Germinal center (tissue), 1 donor: ENCODE measurements at places on chromosomes 4 and X.
A peak's percentile ranks its signal among the peaks of the same experiment; 100 is the strongest.

- no peak for DNase-seq
Observed at GRCh38 chrX:68878977-68879645, 50.3 kb downstream of the EFNB1 start.

DNA sequence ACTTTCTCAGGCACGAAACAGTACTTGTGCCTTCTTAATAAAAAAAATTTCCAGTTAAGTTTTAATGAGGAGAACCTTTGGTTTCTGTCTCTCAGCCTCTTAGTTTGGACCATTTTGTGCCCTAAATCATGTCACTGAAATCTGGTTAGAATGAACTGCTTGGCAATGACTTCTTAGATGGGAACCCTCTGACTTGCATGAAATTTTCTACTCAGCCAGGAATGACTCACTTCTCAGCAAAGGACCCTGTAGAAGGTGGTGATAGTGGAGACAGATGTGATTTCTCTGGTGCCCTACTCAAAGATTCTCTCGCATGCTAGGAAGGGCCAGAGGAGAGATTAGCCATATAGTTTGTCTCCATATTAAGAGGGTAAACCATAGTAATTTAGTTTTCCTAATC is 50.5 kb downstream of the RASL11B start:
- no peak for DNase-seq

DNA sequence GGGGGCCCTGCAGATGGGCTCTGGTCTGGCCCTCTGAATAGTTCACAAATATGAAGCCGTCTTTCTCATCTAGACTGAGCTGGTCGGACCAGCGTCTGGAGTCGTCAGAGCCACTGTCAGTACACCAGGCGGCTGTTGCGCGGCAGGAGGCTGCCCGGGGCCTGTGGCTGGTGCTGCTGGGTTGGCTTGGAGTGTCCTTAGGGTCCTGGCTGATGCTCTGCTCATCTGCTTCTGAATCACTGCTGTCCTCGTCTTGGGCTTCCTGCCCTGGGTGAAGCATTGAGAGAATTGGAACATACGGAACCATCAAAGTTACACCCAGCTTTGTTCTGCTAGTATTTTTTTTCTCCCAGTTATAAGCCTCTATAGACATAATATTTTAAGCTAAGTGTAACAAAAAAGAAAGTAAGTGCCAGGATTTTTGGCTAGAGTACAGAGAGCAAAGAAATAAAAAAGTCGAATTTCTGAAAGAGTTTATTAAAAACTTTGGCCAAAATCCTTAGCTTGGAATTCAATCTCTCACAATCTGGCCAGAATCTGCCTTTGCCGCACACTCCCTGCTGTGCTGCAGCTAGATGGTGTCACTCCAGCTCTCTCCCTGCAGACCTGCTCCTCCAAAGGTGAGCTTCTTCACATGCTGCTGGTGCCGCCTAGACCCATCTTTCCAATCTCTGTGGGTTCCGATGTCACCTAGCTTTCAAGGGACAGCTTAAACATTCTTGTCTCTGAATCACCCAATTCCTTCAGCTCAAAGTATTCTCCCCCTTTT is 96.2 kb downstream of the CDS1 start:
- no peak for DNase-seq

GRCh38 chr4:116585246-116585645 is 500.1 kb downstream of the TRAM1L1 start:
- DNase-seq = no peak

DNA sequence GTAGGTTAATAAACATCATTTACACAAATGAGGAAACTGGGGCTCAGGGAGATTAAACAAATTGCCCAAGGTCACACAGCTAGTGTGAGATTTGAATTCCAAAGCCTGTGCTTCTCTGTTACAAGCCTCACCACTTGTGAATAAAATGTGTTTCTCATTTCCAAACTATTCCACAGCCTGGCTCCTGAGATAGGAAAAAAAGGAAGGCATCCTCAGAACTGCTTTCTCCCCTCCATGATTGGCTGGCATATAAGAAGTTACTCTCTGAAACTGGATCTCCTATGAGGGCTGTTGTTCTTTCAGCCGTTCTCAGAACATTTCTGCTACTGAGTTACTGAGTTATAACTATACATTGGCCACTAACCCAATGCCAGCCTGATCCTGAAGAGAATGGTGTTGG is 237.9 kb downstream of the MAML3 start:
- DNase-seq = no peak

- no peak for DNase-seq
Observed at GRCh38 chrX:129842510-129843208, 1.0 kb downstream of the ZDHHC9 start.

GRCh38 chrX:15855568-15856221 is 1.1 kb upstream of the AP1S2 start:
- no peak for DNase-seq

DNA sequence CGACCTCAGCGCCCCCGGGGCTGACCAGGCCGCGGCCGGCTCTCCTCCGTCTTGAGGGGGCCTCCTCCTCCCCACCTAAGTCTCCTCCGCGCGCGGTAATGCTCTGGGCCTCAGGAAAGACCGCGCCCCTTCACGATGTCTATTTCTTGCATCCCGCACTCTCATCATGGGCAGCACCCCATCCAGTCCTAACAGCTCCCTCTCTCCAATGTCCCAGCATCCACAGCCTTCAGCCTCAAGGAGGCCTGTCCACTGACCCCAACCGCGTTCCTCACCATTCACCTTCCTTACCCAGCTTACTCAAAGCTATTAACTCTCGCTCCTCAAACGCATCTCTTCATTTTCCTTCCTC is 77.5 kb downstream of the MAGED4 start:
- DNase-seq = no peak

DNA sequence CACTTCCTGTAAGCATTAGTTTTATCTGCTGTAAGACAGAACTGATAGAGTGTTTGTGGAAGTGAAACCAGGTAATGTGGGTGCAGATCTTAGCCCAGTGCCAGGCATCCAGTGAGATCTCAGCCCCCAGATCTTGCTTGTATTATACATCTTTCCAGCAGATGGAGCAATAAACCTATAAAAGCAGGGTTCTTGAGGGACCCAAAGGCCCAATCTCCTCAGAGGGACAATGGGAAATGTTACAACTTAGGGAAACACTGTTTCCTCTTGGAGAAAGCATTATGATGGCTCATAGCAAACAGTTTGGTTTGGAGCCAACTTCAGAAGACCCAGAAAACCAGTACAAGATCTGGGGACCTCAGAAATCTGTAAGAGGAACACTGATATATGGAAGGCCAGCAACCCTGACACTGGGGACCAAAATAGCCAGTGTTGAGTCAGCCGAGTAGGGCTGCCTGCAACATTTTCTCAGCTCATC is 206.3 kb downstream of the SLC7A11 start:
- peak; percentile 75 for DNase-seq

DNA sequence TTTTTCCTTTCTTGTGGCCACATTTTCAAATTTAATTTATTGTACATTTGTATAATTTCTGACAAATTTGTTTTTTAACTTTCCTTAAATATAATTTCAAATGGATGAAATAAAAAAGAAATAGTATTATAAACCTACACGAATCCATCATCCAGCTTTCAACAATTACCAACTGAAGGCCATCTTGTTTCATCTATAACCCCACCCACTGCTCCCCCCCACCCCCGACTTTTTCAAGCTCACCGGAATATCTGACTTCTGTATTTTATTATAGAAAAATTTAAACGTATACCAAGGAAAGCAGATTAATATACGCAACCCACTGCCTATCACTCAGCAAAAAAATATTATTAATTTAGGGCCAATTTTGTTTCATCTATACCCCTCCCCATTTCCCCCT is 1.1 kb downstream of the MORF4L2 start:
- no peak for DNase-seq

GRCh38 chrX:129015381-129015780 is 507.9 kb downstream of the SMARCA1 start:
- no peak for DNase-seq

GRCh38 chr4:54784161-54784671 is 126.5 kb downstream of the KIT start:
- no peak for DNase-seq

DNA sequence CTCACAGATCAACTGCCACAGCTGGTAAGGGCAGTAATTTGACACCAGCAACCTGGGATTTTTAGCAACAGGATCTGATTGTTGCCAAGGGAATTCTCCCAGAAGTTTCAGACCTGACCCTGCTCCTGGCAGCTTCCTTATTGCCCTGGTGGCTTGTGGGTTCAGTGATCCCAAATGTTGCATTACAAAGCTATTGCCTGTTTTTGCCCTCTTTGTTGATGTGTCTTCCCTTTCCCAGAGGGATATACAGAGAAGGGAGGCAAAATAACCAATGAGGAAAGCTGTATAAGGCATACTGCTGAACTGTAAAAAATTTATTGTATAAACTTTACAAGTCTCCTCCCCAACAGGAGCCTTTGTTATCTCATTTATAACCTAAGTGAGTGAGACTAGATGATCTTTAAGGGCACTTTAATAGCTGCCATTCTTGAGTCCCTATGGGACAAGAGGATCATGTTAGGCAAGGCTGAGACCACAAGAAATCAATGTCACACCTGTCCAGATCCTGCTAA is 22.2 kb downstream of the VSIG4 start:
- no peak for DNase-seq

- no peak for DNase-seq
Observed at GRCh38 chr4:85610450-85610849, 135.5 kb downstream of the ARHGAP24 start.

GRCh38 chr4:55125087-55125721 is at the start of gene KDR:
Gene KDR, minus strand, starts transcription at chr4:55125595. Its CDS starts 302 bp downstream, at chr4:55125293.
- peak; percentile 7 for DNase-seq

DNA sequence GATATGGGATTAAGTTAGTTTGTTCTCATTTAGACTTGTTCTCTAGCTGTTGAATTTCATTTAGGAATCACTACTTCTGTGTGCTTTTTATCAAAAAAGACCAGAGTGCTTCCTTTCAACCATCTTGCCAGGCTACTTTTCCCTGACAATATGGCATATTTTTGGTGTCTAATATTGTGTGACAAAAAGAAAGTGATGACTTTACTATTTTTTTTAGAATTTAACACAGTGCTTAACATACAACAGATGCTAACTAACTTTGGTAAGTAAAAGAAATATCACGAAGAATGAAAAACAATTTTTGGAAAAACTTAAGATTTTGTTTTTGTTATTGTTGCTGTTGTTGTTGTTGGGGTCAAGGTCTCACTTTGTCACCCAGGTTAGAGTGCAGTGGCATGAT is 462.2 kb upstream of the PABPC4L start:
- DNase-seq = no peak

DNA sequence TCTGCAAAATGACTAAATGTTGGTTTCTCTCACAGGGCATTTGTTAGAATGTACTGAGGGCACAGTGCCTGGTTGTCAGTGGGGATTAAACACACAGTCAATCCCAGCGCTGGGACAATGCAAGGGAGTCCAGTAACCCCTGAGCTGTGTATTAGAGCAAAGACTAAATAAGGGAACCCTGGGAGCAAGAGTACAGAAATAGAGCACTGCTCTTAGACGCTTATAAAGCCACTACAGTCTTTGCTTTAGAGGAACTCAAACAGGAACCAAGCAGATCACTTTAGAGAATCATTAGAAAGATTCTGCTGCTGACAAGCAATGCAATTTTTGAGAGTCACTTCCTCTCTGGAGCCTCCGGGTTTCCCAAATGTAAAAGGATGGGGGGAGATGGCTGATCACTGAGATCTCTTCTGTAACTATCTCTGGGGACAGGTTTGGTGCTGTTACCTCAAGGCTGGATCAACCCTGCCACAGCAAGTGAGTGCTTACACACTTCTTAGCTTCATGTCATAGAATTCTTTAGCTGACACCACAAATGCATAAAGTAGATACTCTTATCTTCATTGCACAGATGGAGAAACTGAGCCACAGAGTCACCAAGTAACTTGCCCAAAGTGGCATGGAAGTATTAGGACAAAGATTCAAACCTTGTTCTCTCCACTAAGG is 137.8 kb upstream of the CPEB2 start:
- DNase-seq = no peak

DNA sequence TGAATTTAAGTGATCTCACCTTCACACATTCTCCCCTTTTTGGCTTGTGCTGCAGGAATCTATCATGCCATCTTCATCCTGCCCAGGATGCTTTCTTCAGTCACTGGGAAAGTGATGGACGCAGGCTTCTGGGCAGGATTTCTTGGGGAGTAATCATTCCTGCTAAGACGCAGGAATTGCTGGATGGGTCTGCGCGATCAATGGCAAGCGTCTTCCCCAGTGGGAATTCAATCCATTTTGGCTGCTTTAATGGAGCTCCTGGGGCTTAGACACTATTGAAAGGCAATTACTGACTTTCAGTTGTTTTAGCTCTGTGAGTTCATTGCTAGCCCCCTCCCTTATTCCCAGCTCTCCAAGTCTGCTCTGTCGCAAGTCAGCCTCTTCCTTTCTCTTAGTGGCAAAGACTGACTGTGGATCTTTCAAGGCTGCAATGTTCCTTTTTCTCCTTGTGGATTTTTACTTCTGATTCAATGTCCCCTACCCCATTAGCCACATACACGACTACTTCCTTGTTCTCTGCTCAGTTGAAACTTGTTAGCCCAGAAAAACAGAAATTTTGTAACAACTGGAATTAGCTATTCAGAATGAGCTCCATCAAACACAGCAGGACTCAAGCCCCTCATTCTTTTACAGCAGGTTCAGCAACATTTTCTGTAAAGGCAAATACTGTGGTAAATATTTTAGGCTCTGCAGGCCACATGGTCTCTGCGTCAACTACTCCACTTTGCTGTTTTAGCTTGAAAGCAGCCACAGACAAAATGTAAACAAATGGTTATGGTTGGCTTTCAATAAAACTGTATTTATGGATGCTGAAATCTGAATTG is 154.9 kb downstream of the ASB9 start:
- DNase-seq = no peak

DNA sequence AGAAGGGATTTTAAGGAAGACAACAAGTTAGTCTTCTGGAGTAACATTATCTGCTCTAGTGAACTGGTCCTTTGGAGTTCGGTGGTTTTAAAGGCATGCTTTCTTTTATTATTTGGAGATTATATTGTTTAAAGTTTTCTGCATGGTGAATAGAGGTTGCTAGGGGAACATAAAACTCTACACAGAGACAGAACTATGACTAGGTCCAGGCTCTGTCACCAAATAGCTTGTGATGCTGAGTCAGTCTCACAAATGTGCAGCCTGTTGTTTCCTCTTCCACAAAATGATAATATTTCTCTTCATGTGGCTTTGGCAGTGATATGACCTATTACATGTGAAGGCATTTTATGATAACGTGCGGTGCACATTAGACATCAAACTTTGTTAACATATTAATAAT is 132.6 kb downstream of the PACRGL start:
- DNase-seq = no peak

GRCh38 chrX:66022632-66023384 is 17.1 kb downstream of the VSIG4 start:
- no peak for DNase-seq

- DNase-seq = no peak
Observed at GRCh38 chr4:107603430-107603829, 116.6 kb downstream of the PAPSS1 start.

DNA sequence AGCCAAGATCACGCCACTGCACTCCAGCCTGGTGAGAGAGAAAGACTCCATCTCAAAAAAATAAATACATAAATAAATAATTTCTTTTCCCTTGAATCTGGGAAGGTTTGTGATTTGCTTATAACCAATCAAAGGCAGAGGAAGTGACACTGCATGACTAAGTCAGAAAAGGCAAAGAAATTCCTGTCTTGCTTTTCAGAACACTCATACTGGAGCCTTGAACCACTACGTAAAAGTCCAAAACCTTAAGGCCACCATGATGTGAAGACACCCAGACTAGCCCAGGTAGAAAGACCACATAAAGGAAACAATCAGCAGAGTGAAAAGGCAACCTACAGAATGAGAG is 36.6 kb downstream of the TMEM156 start:
- DNase-seq = no peak

- DNase-seq = no peak
Observed at GRCh38 chr4:142959173-142959572, 113.1 kb upstream of the INPP4B start.

GRCh38 chr4:102500352-102500695 is 835 bp upstream of the NFKB1 start:
- peak; percentile 11 for DNase-seq
